Stimulated activated CD8-positive, alpha-beta memory T cell treated with anti-CD3 and anti-CD28 coated beads, Interleukin-7, amount 100 ng/mL, for 1 hour (primary cell): ENCODE measurements at places on chromosomes 12 and 14.

DNA sequence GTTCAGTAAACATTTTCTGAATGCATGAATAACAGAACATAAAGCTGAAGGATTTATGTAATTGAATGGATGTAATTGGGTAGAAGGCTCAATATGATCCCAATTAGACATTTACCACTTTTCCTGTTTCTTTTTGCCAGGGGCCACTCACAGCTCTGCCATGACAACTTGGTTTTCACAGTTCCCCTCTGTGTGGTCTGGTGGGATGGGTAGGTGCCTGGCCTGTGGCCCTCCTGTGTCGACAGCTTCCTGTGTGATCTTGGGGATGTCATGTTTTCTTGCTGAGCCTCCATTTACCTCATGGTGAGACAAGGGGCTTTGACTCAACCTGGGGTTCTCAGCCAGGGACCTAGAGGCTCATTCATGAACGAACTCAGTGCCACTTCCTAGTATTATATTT is 12.6 kb upstream of the SERPINA10 start:
- no peak for DNase-seq

DNA sequence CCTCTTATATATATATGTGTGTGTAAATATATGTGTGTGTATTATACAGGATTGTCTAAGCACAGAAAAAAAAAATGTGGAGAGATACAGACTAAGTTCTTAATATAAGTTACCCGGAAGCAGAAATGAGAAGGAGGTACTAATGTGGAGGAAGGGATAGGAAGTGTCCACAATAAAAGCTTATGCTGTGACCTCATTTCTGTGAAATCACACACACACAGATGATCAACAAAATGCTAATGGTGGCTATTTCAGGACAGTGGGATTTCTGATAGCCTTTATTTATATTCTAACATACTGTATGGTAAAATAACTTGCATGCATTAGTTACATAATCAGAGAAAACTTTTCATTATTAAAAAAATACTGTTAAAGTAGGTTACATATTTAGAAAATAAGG is 8.5 kb upstream of the RAD51AP1 start:
- DNase-seq = no peak

- DNase-seq = no peak
Measured at GRCh38 chr12:89742337-89743022, 33.8 kb upstream of the ATP2B1 start.

DNA sequence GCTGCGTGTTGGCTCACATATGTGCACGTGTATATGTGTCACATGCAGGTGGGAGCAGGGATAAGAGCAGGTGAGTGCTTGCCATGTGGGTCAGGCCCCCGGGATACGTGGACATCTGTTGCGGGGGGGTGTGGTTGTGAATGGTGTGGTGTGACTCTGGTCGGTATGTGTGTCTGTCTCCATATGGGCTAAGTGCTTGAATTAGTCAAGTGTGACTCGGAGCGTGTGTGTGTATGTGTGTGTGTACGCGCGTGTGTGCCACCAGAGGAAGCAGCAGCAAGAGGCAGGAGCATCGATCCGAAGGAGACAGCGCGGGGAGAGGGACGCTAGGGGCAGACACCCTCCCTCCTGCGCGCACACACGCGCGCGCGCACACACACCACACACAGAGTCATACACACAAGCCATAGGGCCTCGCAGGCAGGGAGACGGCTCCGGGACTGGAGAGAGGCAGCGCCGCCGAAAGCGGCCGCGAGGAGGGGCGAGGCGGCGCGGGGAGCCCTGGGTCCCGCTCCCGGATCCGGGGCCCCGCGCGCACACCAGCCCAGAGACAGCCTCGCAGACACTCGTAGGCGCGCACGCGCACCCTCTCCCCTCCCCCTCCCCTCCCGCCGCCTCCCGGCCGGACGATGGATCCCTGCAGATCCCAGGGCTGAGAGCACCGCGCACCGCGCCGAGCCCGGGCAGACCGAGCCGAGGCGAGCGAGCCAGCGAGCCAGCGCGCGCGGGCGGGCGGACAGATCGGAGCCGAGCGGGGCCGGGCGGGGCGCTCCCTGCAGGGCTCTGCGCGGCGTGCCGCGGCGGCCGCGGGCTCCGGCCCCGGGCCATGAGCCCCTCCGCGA is at the start of gene ASIC1:
TSS of gene ASIC1 (plus strand) at position 597 of the 842 bp plus-strand sequence. CDS start 1,171 bp downstream, outside the sequence.
- DNase-seq = no peak

DNA sequence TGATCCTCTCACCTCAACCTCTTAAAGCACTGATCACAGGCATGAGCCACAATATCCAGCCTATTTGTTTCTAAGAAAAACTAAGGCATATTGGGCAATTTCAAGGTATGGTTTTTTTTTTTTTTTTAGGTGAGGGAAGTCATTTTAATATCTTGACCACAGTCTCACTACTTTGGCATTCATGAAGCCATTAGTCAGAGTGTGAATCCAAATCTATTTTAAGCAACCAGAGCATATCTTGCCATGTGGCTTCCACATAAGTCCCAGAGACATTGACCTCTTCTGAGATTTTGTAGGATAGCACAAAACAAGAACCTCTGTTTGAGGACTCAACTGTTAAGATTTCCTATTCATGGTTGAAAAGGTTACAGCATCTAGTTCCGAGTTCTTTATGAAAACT is 130.3 kb upstream of the RBM19 start:
- no peak for DNase-seq

DNA sequence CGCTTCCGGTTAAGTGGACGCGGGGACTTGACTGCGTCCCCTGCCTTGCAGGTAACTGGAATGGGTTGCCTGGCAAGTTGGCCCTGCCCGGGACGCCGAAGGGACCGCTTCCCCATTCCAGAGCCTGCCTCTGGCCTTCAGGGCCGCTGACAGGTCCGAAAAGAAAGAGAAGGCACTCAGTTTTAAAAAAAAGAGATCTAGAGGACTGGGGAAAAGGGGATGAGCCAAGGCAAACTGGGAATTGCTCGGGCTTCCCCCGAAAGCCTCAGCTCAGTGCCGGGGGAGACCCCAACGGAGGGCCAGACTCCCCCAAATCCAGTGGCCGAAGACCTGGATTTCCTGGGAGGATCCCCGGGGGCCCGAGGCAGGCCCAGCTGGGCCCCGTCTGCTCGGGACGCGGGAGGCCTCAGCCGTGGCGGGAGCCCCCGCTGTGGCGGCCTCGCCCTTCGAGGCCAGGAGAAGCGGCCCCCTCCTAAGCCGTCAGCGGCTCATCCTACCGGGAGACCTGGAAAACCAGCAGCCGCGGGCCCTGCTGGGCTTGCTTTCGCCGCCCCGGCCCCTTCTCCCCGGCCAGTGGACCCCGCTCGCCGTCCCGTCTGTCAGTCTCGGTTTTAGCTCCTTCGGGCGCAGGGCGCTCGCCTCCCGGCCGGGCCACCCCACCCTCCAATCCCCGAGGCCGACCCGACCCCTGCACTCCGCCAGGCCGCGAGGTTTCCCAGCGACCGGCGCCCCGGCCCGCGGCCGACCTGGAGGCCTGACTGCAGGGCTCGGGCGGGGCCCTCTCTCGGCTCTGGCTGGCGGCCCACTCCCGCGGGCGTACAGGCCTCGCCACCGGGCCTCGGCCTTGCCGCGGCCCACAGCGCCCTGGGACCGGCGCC is 12.5 kb downstream of the OTX2 start:
- no peak for DNase-seq

DNA sequence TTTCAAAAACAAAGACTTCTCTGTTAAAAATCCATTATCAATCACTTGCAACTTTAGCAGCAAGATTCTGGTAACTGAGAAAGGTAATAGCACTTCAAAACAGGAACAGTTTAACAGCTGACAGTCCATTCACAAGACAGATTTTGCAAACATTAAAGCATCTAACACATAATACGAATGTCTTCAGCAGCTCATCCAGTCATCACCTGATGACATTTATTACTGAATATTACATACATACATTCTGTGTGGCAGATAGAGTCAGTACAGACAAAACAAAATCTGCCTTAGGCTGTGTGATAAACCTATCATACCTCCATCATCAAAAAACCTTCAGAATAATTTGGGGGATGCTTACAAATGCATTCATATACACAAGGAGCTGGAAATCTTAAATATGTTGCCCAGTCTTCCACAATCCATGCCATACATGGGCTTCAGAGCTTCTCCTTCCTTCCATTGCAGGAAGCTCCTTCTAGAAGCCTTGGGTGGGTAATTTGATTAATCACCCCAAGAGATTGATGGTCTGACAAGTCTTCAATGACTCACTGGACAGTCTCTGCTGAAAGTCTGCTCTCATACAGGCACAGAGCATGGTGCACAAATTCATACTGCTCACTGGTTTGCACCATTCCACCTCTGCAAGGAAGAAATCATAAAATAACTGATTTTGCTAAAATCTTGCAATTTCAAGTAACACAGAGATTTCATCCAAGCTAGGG is 1.6 kb upstream of the PTPRB start:
- DNase-seq = no peak
